Mammary microvascular endothelial cell (primary cell): ENCODE measurements at places on chromosomes 7 and 10. TPM values are rescaled to one million over a fixed set of nuclear protein-coding genes. Genes with fewer than 3 reads are reported as not detected.

The TM9SF3 gene
- 57.8 and 64.2 TPM in 2 replicates for total RNA-seq

The ASAH2 gene
- 0.64 and 1.00 TPM in 2 replicates for total RNA-seq

The SPDYE16 gene
- 0.07 TPM in 1 of 2 replicates, not detected in the other for total RNA-seq

The ITPRID1 gene
- not detected in 2 replicates for total RNA-seq

The FOXI2 gene
- not detected in 2 replicates for total RNA-seq

The SRI gene
- total RNA-seq, result 135 and 148 TPM in 2 replicates

The ALOX5 gene
- total RNA-seq, result not detected in 2 replicates

The PRSS37 gene
- total RNA-seq, result not detected in 2 replicates

The SERPINE1 gene
- 1,812 and 1,952 TPM in 2 replicates for total RNA-seq

The CHST15 gene
- total RNA-seq, result 14.1 and 15.8 TPM in 2 replicates

The NACAD gene
- total RNA-seq, result 0.73 and 1.3 TPM in 2 replicates

The MOGAT3 gene
- not detected in 2 replicates for total RNA-seq

The MAT1A gene
- not detected in 2 replicates for total RNA-seq

The PDZD7 gene
- 0.07 and 1.8 TPM in 2 replicates for total RNA-seq

The SH2D4B gene
- total RNA-seq, result not detected in 2 replicates
